Aorta (tissue), 5 donors: ENCODE measurements at places on chromosomes 7 and 10. TPM values are rescaled to one million over a fixed set of nuclear protein-coding genes. Genes with fewer than 3 reads are reported as not detected.

ZFYVE27 gene
- 33.2 TPM for total RNA-seq

PPIF gene
- total RNA-seq: 16.8 TPM

TMEM72 gene
- total RNA-seq: not detected

LRRN3 gene
- total RNA-seq: 0.62 TPM

MUC3A gene
- total RNA-seq: 0.39 TPM

FAM25G gene
- not detected for total RNA-seq

HTRA1 gene
- total RNA-seq: 261 TPM
